ENCODE measurements at places on chromosomes 13 and 19. TPM values are rescaled to one million over a fixed set of nuclear protein-coding genes. Genes with fewer than 3 reads are reported as not detected.
A peak's percentile ranks its signal among the peaks of the same experiment; 100 is the strongest.

DNA sequence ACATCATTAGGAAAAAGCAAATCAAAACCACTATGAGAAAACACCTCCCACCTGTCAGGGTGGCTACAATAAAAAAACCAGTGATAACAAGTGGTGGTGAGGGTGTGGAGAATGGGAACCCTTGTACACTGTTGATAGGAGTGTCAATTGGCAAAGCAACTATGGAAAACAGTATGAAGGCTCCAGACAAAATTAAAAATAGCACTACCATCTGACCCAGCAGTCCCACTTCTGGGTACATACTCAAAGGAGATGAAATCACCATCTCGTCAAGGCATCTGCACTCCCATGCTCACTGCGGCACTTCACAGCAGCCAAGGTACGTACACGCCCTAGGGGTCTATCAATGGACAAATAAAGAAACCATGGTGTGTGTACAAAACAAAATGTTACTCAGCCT lies 715.1 kb downstream of the UQCRFS1 start:
- DNase-seq: no peak

GRCh38 chr13:110319774-110320509 lies 12.9 kb downstream of the COL4A2 start:
- peak; percentile 70 for DNase-seq

DNA sequence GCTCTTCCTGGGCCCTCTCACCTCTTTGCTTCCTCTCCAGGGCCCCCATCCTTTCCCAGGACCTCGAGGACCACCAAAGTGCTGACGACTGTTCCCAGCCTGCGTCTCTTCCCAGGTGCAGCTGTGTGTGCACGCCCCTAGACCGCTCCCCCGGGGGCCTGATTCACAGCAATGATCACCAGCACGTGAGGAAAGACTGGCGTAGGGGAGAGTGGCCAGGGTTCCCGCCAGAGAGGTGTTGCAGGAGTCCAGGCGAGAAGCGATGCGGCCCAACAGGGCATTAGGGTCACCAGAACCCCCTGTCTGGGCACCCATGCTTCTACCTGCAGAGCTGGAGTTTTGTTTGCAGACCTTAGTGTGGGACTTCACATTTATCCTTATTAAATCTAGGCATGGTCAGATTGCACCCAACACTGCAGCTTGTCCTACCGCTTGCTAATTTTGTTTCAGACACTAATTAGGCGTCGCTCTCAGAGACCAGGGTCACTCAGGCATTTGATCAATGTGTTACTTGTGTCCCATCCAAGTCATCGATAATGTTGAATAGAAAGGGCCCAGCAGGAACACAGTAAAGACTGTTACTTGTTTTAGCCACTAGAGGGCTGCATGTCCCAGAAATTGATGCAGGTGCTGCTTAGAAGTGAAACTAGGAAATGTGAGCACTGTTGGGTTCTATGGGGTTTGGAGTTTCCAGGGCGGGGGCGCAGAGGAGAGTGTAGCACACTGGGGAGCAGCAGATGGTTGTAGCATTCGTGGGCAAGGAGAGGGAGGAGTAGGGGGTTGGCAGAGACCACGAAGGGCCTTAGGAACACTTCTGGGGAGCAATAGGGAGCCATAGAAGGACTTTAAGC lies 53.2 kb downstream of the CDADC1 start:
- peak; percentile 42 for DNase-seq

DNA sequence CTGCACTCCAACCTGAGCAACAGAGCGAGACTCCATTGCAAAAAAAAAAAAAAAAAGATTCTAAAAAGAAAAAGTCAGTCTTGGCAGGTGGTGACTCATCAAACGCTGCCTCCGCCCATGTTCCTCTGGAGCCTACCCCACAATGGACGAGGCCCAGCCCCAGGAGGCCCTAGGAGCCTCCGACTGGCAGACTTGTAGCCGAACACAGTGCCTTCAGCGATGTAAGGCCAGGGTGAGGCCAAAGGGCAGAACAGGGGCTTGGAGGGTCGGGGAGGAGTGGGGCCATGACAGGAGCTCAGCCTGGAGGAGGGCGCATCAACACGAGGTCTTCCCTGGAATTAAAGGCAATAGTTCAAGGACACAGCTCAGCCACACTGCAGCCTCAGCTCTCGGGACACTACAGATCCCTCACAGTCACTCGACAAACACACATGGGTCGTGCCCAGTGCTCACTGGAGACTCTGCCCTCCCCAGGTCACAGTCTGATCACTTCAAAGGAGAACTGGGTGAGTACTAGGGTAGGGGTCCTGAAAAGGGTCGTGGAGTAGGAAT lies 5.1 kb downstream of the USE1 start:
- DNase-seq: no peak

GRCh38 chr13:113186061-113186900 lies 22.2 kb downstream of the PCID2 start:
- no peak for DNase-seq

- DNase-seq: no peak
Observed at GRCh38 chr13:103229674-103230073, 163.5 kb upstream of the SLC10A2 start.

DNA sequence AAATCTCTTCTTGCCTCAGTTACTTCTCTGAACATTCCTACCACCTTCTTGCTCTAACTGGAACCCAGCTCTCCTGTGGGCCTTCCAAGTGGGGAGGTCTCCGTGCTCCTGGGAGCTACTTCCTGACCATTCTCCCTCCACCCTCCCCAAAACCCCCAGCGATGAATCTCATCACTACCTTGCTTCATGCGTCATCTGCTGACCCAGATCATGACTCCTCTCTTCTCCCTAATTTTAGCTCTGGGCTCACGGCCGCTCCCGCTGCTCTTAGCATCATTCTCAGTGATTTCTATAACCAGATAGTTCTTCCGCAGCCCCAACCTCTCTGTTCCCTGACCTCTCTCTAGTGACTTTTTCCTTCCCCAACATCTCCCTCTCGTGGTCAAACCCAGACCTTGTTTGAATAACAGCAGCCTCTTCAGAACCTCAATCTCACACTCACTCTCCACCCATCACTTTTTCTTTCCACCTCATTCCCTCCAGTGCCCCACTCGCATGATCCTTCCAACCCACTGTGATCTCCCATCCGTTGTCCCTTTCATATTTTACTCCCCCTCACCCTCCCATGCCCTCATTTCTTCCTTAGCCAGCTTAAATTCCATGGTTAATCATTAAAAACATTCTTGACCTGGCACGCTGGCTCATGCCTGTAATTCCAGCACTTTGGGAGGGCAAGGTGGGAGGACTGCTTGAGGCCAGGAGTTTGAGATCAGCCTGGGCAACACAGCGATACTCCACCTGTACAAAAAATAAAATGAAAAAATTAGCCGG lies 21.8 kb downstream of the MRPS12 start:
- DNase-seq: no peak

DNA sequence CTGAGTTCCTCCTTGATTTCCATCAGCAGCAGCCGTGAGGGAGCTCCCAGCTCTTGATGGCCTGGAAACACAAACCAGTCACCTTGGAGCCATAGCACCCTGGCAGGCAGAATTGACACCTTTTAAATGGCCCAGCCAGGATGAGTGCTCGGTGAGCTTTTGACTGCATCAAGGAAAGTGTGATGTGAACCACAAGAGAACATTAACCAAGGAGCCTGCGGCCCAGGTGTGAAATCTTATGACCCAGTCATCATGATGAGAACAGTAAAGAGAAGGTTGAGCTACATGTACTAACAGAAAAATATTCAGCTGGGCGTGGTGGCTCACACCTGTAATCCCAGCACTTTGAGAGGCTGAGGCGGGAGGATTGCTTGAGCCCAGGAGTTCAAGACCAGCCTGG lies 22.8 kb downstream of the SUGP2 start:
- no peak for DNase-seq

GRCh38 chr13:32126278-32126677 lies 94.7 kb downstream of the FRY start:
- no peak for DNase-seq

DNA sequence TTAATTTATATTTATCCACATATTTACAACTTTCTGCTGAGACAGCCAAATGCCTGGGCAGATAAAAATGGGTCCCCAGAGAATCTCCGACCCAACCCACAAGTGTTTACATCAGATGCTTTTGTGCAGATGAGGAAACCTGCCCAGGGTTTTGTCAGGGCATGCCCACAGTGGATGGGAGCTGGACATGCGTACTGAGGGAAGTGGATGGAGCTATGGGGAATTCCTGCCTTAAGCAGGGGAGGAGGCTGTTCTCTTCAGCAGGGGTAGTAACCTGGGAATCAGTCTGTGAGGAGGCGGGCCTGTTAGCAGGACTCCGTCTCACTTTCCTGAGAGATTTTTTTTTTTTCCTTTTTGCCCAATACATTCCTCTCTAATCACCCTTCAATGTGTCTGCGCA lies 122.9 kb downstream of the RFC3 start:
- no peak for DNase-seq

DNA sequence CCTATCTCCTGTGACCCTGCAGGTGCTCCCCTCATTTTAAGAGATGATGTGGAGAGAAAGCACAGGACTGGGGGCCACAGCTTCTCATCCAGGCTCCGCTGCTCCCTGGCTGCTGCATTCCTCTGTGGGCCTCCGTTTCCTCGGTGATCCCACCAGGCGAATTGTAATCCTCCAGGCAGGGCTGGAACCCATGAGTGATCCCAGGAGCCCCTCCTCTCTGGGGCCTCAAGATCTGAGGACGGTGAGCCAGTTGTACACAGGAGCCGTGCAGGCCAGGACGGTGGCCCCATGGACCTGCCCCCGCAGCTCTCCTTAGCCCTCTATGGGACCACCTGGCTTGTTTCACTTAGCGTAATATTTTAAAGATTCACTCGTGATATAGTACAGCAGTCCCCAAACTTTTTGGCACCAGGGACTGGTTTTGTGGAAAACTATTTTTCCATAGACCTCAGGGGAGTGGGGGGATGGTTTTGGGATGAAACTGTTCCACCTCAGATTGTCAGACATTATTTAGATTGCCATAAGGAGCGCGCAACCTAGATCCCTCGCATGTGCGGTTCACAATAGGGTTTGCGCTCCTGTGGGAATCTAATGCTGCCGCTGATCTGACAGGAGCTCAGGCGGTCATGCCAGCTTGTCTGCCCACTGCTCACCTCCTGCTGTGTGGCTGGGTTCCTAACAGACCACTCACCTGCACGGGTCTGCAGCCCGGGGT lies 5.6 kb downstream of the FFAR3 start:
- DNase-seq: no peak

DNA sequence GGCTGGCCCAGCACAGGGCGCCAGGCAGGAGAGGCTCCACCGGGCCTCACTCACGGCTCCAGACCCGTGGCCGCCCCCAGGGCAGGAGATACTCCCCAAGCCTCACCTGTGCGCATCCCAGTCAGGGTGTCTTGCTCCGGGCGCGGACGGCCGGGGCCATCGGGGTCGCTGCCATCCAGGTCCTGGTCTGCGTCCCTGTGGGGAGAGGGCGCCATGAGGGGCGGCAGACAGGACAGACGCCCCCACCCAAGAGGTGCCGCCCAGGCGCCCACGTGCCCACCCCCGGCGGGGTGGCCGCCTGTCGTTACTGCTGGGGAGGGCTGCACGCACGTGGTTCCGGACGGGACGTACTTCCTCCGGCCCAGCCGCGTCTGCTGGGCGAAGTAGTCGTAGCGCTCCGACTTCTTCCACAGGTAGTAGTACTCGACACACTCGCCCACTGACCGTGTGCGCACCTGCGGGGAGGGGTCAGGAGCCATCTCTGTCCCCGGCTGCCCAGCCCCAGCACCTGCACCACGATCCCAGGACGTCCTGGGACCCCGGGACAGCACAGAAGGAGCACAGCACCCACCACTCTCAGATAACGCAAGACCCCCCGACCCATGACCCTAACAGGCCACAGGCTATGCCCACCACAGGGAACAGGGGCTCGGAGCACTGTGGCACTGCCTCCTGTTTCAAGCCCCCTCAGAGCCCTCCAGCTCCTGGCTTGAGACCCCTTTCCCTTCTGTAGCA lies 17.4 kb upstream of the PLPP2 start:
- DNase-seq: no peak

GRCh38 chr19:16571283-16571682 lies 932 bp downstream of the SLC35E1 start:
- no peak for DNase-seq

DNA sequence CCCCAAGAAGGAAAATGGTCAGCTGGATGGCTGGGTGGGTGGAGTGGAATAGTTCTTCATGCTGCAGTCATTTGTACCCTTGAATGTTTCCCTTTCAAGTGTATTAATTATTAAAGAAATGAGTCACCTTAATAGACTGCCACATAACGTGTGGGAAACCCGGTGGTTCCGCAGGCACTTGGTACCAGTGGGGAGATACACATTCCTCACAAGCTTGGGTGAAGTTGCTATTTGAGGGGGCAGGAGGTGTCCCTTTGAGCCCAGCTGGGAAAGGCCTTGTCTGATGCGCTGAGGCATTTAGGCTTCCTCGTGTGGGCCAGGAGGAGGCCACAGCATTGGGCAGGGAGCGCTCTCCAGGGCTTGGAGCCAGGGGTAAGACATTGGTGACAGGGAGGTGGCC lies 57.7 kb downstream of the ATP8A2 start:
- DNase-seq: no peak

- DNase-seq: no peak
Observed at GRCh38 chr13:46595136-46595884, 42.3 kb downstream of the LRCH1 start.

DNA sequence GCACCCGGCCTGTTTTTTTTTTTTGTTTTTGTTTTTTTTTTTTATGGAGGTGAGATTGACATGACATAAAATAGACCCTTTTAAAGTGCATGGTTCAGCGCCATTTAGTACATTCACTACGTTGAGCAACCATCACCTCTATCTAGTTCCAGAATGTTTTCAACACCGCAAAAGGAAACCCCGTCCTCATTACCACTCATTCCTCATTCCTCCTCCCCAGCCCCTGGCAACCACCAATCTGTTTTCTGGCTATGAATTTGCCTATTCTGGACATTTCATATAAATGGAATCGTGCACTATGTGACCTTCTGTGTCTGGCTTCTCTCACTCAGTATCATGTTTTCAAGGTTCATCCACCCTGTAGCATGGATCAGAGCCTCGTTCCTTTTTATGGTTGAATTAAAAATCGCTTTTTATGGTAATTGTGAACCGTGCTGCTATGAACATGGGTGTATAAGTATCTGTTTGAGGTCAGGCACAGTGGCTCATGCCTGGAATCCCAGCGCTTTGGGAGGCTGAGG lies 9.9 kb upstream of the ADGRE5 start:
- DNase-seq: no peak

GRCh38 chr19:10420444-10421239 lies at the start of gene PDE4A:
Gene PDE4A, plus strand, starts transcription at chr19:10420538. Its CDS starts 227 bp downstream, at chr19:10420765.
- DNase-seq: no peak

FCER2 gene
- 0.20 TPM for total RNA-seq

ZNF491 gene
- total RNA-seq: not detected

PGLYRP2 gene
- not detected for total RNA-seq

B3GNT8 gene
- not detected for total RNA-seq

NTN5 gene
- 3.1 TPM for total RNA-seq

FXYD3 gene
- 17.4 TPM for total RNA-seq

SYDE1 gene
- total RNA-seq: 4.9 TPM

ZNF723 gene
- total RNA-seq: not detected

FAAP24 gene
- 4.9 TPM for total RNA-seq

LTBP4 gene
- total RNA-seq: 310 TPM
